ENCODE measurements at places on chromosomes 2 and 18. TPM values are rescaled to one million over a fixed set of nuclear protein-coding genes. Genes with fewer than 3 reads are reported as not detected.
A peak's percentile ranks its signal among the peaks of the same experiment; 100 is the strongest.

DNA sequence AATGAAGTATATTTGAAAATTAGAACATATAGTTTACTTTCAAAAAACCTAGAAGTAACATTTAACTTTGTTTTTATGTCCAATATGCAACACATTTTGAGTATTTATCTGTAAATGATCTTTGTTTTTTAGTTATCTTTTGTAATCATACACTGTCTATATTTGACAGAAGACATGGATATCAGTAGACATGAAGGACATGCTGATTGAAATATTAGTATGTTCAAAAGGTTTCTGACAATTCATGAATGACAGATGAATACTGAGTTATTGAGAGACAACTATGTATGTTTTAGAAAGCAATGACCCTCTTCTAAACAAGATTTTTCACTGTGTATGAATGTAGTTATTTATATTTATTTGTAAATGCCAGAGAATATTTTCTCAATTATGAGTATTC lies 215.6 kb upstream of the TMEFF2 start:
- no peak for DNase-seq

- no peak for DNase-seq
Measured at GRCh38 chr2:15145046-15145817, 415.9 kb downstream of the NBAS start.

- no peak for DNase-seq
Measured at GRCh38 chr2:62475172-62476011, 30.6 kb downstream of the TMEM17 start.

- peak; percentile 43 for DNase-seq
Measured at GRCh38 chr2:9637330-9637729, 6.5 kb upstream of the YWHAQ start.

DNA sequence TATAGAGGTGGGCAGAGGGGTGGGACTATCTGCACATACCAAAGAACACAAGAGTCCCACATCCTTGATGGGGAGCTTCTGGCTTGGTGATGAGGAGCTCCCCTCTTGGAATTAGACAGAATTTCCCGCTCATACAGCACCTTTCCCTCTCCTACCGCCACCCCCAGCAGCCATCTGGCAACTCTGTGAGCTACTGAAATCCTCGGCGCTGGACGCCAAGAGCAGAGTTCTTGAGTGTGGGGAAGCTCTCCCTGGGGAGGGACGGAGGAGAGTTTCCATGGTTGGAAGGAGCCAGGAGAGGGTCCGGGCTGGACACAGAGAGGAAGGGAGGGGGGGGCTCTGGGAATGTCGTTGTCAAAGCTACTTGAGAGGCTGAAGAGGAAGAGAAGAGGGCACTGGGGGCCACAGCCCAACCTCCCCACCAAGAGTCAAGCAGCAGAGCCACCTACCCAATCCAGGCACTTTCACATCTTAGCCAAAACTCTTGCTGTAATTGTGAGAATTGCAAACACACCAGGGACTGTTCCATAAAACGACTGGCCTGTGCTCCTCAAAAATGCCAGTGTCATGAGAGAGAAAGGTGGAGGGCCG lies 89.4 kb upstream of the MCFD2 start:
- DNase-seq = no peak

GRCh38 chr18:67726882-67727281 lies 210.4 kb upstream of the DSEL start:
- DNase-seq = no peak

DNA sequence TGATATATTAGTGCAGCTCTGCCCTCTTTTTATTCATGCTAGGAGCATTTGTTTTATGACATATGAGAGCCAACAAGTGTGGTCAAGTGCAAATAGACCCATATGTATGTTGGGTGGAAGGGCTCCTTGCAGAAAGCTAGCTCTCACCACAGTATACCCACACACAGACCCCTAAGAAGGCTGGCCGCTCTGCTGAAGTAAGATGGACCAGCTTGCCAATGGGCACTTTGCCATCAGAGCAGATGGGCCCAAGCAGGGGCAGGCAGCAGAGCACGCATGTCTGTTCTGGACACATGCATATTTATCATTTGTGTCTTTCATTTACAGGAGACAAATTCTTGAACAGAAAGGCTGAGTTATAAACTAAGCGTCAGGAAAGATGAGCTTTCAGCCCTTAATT lies 187.5 kb upstream of the DTNA start:
- DNase-seq = no peak

DNA sequence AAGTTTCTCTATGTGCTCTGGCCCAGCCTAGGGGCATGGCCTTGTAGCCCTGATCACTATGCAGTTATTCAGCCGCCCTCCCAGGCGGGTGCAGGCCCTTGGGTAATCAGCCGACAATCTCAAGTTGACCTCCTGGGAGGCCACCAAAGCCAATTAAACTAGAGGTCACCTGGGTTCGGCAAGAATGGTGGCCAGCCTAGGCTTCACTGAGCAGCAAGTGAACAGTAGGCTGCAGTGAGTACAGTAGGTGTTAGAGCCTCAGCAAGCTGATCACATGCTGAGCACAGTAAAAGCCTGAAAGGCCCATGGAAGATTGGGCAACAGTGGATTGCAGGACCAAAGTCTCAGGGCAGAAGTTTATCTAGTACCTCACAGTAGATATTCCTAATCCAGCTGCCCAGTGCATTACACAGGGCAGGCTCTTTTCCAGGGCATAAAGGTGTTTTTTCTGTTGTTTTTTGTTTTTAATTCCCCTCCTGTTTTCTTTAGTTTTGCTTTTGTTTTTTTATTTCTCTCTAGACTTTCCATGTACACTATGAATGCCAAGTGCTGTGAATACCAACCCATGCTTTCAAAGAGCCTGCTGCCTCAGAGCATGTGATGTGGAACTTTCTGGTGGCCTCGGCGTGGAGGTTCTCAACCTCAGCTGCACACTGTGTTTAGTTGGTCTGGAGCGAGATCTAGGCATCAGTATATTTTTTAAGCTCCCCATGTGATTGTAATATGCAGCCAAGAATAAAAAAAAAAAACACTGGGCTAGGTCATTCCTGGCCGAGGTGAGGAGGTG lies 55.9 kb upstream of the ATL2 start:
- DNase-seq = no peak

DNA sequence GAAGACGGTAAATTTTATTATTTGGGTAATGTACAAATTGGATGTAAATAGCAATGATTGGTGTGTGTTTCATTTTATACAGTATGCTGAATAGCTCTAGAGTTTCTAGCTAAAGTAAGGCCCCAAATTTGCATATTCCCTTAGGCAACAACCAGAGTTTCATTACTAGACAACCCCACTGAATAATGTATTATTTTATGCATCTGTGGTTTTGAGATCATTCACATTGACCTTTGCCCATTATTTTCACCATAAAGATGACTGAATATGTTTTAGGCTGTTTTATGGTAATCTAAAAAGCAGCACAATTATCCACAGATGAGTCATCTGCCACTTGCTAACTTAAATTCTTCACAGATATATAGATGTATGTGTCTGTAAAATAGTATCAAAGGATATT lies 44.5 kb upstream of the C2orf74 start:
- no peak for DNase-seq

DNA sequence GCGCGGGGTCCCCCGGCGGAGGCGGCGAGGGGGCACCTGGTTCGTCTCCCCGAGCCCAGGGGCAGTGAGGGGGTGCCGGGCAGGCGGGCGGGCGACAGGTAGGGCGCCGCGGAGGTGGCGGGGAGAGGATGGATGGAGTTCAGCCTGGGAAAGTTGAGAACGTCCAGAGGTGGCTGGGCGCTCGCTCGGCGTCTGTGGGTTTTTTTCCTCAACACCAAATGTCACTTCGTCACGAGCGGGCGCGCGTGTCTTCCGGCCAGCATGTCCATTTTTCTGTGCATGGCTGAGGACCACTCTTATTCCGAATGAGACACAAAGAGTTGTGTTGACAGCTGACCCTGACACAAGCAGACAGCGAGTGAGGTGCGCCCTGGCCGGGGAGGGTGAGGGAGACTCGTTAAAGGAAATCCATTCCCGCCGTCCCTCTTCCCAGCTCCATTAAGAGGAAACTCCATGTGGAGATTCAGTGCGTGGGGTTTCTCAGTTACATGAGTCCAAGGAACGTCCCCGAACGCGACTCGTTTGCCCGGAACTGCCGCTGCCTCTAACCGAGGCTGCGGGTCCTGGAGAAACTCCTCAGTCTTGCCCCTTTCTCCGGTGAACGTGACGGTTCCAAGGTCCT lies 859 bp downstream of the GREB1L start:
- peak; percentile 20 for DNase-seq

- DNase-seq = no peak
Measured at GRCh38 chr2:200695191-200695590, 109.4 kb downstream of the AOX1 start.

GRCh38 chr2:71157124-71157793 lies 26.8 kb downstream of the MPHOSPH10 start:
- peak; percentile 60 for DNase-seq

- no peak for DNase-seq
Measured at GRCh38 chr2:126449677-126450076, 206.3 kb upstream of the GYPC start.

C2orf69 gene
- total RNA-seq = 8.6 TPM

ZAP70 gene
- total RNA-seq = not detected

KCNK3 gene
- total RNA-seq = not detected

SDC1 gene
- total RNA-seq = 214 TPM

XDH gene
- total RNA-seq = 47.5 TPM

MREG gene
- 6.8 TPM for total RNA-seq

POTEC gene
- total RNA-seq = not detected

PROKR1 gene
- total RNA-seq = not detected

CROCC2 gene
- total RNA-seq = not detected

SERTAD2 gene
- total RNA-seq = 21.6 TPM

SLC30A3 gene
- total RNA-seq = not detected

TMEM163 gene
- total RNA-seq = not detected

All from MCF 10A (cell line).